ENCODE measurements at places on chromosomes 1 and 21.

DNA sequence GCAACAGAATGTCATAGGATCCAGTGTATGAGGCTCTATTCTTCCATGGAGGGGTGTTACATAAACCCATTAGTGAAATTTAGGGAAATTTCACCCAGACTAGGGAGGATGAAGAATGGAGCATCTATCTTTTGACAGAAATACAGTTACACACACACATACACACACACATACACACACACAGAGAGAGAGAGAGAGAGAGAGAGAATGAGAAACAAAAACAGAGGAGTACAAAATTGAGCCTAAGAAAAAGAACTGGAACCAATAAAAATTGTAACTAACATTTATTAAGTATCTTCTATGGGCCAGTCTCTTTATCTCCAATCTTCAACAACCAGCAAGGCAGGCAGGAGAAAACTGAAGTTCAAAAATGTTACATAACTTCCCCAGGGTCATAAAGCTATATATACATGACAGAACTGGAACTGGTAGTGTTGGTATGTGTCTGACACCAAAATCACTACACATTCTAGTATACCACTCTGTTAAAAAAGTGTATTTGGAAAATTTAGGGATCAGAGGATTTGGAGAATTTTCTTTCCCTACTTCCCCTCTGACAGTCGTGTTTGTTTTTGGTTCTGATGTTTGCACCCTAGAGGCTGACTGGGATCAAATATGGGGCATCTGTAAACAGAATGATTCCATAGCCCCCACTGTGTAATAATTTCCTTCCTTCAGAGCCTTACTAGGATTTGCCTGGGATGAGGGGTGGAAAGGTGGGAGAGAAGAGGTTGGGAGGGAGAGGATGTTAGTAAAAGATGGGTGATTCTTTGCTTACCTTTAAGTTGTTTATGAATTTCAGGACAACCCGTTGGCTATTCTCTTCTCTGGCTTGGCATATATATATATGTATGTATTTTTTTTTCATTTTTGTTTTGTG is 1.0 kb upstream of the ZFYVE9 start:
- H3K27me3 ChIP-seq = no peaks in the 10 kb centered on the region
- DNase-seq = no peak
- peaks cover 43% of the 10 kb centered on the region for H3K4me1 ChIP-seq

- H3K27me3 ChIP-seq = no peaks in the 10 kb centered on the region
- no peak for DNase-seq
- no peak overlapping the region for H3K27ac ChIP-seq
- H3K36me3 ChIP-seq = peaks cover 13% of the 10 kb centered on the region
- peaks cover 12% of the 10 kb centered on the region for H3K4me1 ChIP-seq
Observed at GRCh38 chr1:150236614-150237100, 745 bp upstream of the ANP32E start.

GRCh38 chr1:32014948-32015273 is 1.2 kb downstream of the KHDRBS1 start:
- H3K36me3 ChIP-seq = peaks cover 32% of the 10 kb centered on the region
- no peaks in the 10 kb centered on the region for H3K27me3 ChIP-seq
- H3K27ac ChIP-seq = peak overlapping the region; percentile 79
- peaks cover 27% of the 10 kb centered on the region for H3K4me1 ChIP-seq
- peak; percentile 16 for DNase-seq

- DNase-seq = no peak
- H3K36me3 ChIP-seq = no peaks in the 10 kb centered on the region
- H3K27me3 ChIP-seq = no peaks in the 10 kb centered on the region
- H3K4me1 ChIP-seq = peaks cover 7% of the 10 kb centered on the region
- H3K27ac ChIP-seq = no peak overlapping the region
Observed at GRCh38 chr1:230326971-230327891, 98.9 kb downstream of the PGBD5 start.

GRCh38 chr1:217053676-217054075 is 330.4 kb upstream of the ESRRG start:
- H3K4me1 ChIP-seq = no peaks in the 10 kb centered on the region
- no peaks in the 10 kb centered on the region for H3K27me3 ChIP-seq
- DNase-seq = no peak

GRCh38 chr1:79679916-79680315 is 673.4 kb upstream of the ADGRL4 start:
- no peak overlapping the region for H3K4me3 ChIP-seq
- H3K27me3 ChIP-seq = no peaks in the 10 kb centered on the region

DNA sequence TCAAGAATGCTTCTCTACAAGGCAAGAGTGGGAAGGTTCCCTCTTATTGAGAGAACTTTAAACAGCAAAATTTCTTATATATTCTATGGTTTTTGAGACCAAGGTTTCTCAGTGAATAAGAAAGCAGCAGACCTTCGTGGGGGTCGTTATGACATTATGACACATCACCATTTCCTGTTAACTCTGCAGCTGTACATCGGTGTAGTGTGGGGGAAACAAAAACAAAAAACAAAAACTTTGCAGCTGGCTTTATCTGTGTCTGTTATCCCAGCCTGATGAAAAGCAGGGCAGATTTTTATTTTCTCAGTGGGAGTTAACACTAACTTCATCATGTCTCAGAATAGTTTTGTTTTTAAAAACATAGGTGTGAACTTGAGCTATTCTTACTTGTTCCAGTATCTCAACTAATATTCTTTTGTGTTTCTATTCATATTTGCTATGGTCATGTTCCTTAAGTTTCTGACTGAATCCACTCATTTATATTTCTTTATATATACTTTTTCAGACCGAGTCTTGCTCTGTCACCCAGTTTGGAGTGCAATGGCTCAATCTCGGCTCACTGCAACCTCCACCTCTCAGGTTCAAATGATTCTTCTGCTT is 2.1 kb downstream of the SDE2 start:
- H3K27ac ChIP-seq = peak overlapping the region; percentile 64
- peak; percentile 38 for DNase-seq
- peak overlapping the region; percentile 98 for H3K4me3 ChIP-seq
- peaks cover 50% of the 10 kb centered on the region for H3K4me1 ChIP-seq
- H3K27me3 ChIP-seq = no peaks in the 10 kb centered on the region
- H3K36me3 ChIP-seq = peaks cover 31% of the 10 kb centered on the region

DNA sequence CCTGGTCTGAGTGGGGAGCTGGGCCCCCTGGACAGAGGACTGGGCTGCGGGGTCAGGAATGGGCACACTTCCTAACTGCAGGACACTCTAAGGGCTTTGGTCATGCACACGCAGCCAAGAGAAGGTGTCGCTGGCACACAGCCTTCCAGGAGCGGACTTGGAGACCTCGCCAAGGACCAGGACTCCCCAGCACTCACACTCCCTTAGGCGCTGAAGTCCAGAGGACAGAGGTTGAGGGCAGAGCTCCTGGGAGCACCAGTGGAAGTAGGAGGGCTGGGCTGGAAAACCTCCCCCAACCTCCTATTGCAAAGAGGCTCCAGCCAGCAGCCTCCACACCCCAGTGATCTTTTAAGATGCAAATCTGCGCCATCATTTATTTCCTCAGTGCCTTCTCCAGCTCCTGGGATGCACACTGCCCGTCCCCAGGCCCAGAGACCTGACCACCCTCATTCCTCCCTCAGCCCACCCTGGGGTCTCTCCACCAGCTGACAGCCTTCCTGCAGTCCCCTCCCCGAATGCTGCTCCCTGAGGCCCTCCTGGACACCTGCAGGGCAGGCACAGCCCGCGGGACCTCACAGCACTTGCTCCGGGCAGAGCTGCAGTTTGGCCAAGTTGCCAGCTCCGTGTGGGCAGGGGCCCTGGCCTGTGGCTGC is 3.0 kb downstream of the TSPEAR start:
- no peak for DNase-seq
- H3K27me3 ChIP-seq = peaks cover 76% of the 10 kb centered on the region
- H3K4me3 ChIP-seq = no peak overlapping the region
- peaks cover 19% of the 10 kb centered on the region for H3K4me1 ChIP-seq
- no peak overlapping the region for H3K27ac ChIP-seq

- H3K36me3 ChIP-seq = no peaks in the 10 kb centered on the region
- DNase-seq = no peak
- no peaks in the 10 kb centered on the region for H3K27me3 ChIP-seq
Observed at GRCh38 chr1:69824932-69825331, 257.2 kb downstream of the LRRC7 start.

GRCh38 chr1:1906185-1907097 is 8.6 kb upstream of the CALML6 start:
- peak; percentile 80 for DNase-seq
- H3K27me3 ChIP-seq = no peaks in the 10 kb centered on the region
- no peak overlapping the region for H3K27ac ChIP-seq
- H3K36me3 ChIP-seq = no peaks in the 10 kb centered on the region
- peaks cover 13% of the 10 kb centered on the region for H3K4me1 ChIP-seq
